Activated CD4-positive, alpha-beta T cell treated with anti-CD3 and anti-CD28 coated beads, Interleukin-2, amount 10 ng/mL, durations not matched to agents 7 days and 5 days (primary cell): ENCODE measurements at places on chromosomes 1 and 21.

- no peak for DNase-seq
These were observed 20.8 kb upstream of the TLCD4 start for GRCh38 chr1:95096218-95096841.

DNA sequence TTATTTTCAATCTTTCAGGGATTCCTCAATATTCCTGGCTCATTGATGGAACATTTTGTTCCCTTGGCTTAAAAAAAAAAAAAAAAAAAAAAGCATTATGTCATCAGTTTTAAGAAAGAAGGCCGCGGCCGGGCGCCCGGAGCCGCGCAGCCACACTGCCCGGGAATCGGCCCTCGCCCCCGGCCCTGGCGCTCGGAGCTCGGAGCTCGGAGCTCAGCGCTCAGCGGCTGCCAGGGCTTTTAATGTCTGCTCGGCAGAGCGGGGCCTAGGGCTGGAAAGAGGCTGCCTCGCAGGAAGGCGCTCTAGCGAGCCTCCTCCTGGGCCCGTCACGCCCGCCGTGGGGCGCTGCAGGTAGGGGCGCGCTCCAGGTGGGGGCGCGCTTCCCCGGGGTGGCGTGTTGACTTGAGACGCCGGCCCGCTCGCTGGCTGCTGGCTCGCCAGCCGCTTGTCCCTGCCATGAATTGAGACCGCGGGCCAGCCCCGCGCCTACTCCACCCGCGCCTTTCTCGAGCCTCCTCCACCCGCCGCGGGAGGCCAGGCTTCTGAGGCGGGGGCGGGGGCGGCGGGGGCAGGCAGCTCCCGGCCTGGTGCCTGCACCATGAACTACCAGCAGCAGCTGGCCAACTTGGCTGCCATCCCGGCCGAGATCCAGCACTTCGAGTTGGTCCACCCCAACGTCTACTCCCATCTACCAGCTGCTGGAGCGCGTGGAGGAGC, 5.4 kb upstream of the TDRD5 start:
- no peak for DNase-seq

DNA sequence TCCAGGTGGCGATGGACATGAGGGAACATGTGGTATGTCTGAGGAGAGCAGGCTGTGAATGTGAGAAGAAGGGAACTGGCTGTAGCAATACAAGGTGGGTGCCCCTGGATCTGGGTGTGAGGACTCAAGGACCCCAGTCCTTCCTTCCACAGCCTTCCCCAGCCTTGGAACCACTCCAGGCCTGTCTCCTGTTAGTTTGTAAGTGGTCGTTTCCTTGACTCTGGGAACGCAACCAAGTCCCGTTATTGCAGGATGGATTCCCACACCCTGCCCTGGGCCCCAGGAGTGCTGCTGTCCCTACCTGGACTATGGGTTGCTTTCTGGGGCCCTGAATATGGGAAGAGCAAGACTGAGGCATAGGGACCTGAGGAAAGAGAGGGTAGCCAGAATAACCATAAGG, 47.2 kb upstream of the VANGL1 start:
- no peak for DNase-seq

DNA sequence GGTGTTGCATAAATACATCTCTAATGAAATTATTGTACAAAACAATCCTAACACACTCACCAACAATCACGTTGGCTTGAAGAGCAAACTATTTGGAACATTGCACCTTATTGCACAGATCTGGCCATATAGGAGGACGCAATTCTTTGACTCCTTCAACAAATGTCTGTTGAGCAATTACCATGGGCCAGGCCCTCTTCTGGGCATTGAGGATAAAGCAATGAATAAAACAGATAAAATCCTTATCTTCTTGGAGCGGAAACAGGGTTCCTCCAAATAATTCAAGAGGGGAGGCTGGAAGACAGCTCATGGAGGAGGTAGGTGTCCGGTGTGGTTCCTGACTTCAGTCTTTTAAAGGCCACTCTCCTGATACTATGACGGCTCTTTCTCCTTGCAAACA, 43.3 kb downstream of the PAX7 start:
- no peak for DNase-seq

DNA sequence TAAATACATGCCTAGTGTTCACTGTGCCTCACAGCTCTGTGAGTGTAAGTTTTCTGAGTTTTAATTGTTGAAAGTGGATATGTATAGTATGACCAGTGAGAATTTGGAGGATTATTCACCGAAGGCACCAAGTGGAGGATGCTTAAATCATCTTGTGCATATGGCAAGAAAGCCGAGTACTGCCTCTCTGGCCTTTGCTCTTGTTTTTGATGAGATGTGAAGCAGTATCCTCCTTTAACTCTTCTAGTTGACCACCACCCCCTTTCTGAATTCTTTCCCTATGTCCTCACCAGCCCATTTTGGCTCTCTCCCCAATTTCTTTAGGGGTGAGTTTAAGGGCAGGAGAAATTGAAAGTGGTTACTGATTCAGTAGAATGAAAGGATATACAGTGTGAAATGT, 130.4 kb downstream of the SYT2 start:
- DNase-seq, result no peak

DNA sequence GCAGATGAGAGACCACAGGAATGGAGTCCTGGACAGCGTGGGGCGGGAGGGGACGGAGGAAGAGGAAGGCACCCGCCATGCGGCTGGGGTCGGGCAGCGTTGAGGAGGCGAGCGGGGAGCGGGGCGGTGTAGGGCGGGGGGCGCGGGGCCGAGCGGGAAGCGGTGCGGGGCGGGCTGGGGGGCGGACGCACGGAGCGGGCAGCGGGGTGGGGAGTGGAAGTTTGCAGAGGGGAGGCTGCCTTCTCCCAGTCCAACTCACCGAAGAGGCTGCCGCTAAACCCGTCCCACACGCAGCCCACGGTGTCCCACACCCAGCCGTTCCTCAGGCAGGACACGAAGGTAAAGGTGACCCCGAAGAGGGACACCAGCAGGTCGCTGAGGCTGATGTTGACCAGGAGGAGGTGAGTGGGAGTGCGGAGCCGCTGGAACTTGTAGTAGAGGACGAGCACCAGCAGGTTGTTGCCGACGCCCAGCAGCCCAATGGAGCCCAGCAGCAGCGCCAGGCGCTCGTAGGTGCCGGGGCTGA, 483 bp downstream of the CHML start:
- peak; percentile 44 for DNase-seq

GRCh38 chr1:51463561-51463960, 55.5 kb downstream of the EPS15 start:
- no peak for DNase-seq

GRCh38 chr1:3899754-3900149, 320 bp downstream of the C1orf174 start:
- DNase-seq, result no peak

DNA sequence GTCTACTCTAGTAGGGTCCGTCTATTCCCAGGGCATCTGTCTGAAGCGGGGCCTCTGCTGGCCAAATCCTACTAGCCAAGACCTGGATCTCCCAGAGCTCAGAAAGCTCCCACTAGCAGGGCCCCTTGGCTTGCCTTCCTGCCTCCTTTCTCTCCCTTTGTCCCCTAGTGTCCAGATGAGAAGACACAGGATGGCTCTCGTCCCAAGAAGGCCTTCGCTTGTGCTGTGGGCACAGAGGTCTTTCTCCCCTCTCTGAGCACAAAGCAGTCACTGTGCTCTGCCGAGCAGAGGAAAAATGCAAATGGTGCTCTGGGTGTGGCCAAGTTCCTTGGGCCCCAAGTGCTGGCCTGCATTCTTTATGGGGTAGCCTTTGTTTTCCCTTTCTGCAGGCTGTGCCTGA, 13.0 kb upstream of the GPR137B start:
- DNase-seq, result no peak

- no peak for DNase-seq
These were observed 2.7 kb upstream of the NEGR1 start for GRCh38 chr1:72285074-72285425.

DNA sequence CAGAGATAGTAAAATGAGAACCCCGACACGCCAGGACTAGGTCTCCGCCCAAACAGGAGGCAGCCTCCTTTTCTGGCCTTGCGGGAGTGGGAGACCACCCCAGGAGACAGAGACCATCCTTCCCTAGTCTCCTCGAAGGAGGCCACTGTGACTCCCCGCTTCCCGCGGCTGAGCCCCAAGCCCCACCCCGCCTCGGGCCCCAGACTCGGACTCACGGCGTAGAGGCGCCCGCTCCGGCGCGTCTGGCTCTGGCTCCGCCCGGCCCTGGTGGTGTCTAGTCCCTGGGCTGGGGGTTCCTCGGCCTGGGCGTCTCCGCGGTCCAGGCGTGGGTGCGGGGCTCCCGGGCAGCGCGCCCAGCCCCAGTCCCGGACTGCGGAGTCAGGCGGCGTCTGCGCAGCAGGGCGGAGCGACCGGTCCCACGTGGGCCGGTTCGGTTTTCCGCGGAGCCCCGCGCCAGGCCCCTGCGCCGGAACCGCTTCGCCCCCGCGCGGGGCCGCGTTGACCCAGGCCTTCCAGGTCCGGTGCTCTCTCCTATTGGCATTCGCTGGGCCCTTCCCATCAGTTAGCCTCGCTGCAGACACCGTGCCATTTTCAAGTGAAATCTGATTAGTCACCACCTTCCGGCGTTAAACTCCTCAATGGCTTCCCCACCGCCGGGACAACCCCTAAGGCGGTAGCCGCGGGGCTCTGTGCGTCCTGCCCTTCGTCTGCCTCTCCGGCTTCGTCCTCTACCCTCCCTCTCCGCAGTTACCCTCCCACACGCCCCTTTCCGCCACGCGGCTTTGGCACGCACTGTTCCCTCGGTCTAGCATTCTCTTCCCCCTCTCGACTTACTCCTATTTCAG, at the start of gene C1orf216:
Gene C1orf216 (minus strand): TSS at position 393 of the 845 bp plus-strand sequence. CDS start 2,563 bp downstream, outside the sequence.
- DNase-seq, result peak; percentile 72

DNA sequence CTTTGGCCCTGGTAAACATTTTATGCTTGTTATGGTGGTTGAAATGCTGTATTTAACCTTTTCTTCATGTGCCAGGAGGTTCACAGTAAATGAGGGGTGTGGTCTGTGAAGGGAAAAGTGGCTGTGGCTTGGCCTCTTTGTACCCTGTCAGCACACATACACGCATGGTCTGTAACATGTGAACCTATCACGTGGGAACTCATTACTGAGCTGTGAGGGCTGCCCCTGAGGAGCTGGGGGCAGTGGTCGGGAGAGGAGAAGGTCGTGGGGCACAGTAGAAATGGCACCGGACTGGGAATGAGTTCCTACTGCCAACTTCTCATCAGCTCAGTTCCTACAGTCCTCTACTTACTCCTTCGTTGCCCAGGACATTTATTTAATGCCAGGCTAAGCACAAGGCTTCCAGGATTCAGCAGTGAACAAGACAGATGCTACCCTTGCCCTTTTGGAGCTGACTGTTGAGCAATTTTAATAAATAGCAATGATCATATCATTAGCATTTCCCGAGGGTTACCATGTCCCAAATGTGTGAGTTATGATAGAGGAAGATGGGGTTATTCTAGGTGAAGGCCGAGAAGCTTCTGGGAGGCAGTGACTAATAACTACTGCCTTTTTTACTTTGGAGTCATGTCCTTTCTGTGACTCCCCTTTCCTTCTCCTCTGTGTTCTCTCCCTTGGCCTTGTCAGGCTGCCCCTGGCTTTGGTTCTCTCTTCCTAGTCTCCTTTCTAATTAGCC, 38.8 kb downstream of the DDR2 start:
- DNase-seq, result no peak

DNA sequence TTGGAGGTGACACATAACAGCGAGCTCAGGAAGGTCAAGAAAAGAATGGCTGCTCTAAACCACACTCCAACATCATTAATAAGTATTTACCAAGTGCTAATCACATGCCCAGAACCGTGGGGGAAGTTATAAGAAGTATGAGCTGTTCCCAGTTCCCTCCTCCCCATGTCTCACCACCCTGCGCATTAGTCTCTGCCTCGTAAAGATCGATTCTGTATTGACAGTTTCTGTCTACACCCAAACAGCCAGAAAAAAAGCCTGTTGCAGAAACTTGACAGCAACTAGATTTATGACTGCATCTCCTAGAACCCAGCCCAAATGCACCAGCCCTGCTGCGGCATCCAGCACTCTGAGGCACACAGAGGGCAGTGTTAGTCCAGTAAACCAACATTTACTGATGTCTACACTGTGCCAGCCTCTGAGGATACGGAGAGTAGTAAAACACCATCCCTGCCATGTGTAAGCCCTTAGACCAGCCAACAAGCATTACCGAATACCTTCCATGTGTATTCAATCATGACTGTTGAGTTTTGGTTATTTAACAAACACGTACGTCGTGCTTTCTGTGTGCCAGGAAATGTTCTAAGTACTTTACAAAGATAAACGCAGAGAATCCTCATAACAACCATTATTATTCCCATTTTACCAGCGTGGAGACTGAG, 63.6 kb upstream of the ZBTB40 start:
- no peak for DNase-seq

- no peak for DNase-seq
These were observed 58.4 kb downstream of the NFIA start for GRCh38 chr1:61140778-61141177.
